ENCODE measurements at places on chromosomes 3 and 15.
A peak's percentile ranks its signal among the peaks of the same experiment; 100 is the strongest.

GRCh38 chr15:64809649-64810496, 15.6 kb downstream of the PIF1 start:
- DNase-seq = peak; percentile 77

GRCh38 chr3:126896067-126896441, 86.9 kb upstream of the PLXNA1 start:
- no peak for DNase-seq

DNA sequence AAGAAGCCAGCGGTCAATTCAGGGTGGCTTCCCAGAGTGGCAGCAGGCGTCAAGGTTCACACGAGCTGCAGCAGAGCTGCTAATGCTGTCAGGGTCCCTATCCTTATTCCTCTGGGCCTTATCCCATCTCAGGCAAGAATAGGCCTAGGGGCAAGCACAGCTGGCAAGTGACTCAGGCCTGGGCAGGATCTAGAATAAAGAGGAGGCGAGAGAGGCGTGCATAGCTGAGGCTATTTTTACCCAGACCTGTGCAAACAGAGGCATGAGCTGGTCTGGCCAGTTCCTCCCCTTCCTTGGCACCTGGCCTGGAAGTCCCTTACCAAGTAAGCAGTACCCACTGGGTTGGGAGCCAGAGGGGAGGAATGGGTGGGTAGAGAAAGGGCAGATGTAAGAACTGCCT, 12.2 kb upstream of the VIPR1 start:
- DNase-seq = no peak

DNA sequence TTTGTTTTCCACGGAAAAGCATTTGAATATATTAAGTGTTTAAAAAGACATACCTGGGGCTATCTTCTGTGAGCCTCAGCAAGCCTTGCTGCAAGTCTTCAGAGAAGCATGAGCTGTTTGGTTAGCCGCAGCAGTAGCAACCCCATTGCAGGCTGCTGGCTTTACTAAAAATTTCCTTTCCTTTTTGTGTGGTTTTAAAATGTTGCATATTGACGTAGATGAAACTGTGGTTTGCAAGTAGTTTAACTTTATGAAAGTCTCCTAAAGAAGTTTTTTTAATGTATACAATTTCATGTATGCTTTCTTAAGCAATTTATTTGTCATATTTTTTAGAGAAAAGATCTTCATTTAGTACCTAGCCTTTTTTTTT, at the start of gene GPR171:
GPR171 (minus strand) TSS at position 166 of the 370 bp plus-strand sequence. CDS start 3,830 bp downstream, outside the sequence.
- no peak for DNase-seq

DNA sequence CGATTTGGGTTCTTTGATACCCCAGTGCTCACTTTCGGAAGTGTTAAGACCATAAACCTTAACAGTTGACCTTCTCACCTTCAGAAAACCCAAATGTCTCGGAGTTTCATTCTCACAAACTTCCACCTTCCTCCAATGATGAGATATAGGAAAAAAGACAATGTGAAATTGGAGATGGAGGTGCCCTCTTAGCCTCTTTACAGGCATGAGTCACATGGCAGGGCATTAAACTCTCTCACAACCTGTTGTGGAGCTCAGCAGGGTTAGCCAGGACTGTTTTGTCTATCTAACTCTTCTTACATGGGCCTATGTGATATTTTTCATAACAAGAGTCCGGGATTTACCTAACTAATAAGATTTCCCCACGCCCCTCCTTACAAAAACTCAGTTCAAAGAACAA, 10.7 kb downstream of the AGTR1 start:
- DNase-seq = no peak

GRCh38 chr3:13501958-13502790, 22.1 kb downstream of the HDAC11 start:
- DNase-seq = no peak

- DNase-seq = no peak
These were observed 38.4 kb downstream of the HEG1 start for GRCh38 chr3:125017406-125017805.

DNA sequence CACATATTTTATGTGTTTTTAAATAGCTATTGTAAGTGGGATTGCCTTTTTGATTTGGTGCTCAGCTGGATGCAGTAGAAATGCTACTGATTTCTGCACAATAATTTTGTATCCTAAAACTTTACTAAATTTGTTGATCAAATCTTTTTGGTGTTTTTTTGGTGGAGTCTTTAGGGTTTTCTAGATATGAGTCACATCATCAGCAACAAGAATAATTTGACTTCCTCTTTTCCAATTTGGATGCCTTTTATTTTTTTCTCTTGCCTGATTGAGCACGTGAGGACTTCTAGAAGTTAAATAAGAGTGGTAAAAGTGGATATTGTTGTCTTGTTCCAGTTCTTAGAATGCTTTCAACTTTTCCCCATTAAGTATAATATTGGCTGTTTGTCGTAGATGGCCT, 51.3 kb downstream of the TLNRD1 start:
- DNase-seq = no peak

DNA sequence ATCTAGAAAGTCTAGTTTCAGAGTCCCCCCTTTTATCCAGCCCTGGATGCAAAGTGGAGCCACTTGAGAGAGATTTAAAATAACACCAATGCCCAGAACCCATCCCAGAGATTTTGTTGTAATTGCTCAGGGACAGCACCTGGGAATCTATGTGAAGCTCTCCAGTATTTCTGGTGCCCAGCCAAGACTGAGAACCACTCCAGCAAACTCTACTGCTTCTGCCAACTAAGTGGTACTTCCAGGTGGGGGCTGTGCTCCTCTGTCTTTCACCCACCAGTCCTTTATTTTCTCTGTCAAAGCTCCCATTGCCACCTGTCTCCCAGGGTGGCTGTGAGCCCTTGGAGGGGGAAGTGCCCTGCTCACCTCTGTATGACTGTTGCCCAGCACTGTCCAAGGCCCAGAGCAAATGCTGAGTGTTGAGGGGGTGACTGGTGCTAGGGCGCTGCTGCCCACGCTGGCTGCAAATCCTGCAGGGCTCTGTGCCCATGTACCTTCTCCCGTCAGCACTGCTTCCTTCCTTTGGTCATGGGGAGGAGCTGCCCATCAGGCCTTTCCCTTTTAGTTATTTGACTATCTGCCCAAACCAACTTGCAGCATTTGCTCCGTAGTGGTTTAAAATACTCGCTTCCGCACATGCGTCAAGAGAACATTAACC, 9.4 kb downstream of the CLSTN2 start:
- no peak for DNase-seq

- no peak for DNase-seq
These were observed 16.6 kb upstream of the SEMA3F start for GRCh38 chr3:50138266-50139200.

DNA sequence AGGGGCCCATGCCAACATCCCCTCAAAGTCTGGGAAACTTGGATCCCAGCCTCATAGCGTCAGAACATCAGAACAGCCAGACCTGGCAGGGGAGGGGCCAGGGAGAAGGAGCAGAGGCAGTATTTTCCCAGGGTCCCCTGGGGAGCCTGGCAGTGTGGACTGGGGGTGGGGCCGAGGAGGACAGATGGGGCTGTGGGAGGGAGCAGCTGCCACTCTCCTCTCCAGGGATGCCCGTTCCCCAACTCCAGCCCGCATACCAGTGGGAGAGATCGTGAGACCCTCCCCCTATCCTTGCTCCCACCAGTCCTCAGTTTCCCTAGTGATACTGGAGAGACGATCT, 6.5 kb upstream of the DNAJB8 start:
- DNase-seq = no peak

DNA sequence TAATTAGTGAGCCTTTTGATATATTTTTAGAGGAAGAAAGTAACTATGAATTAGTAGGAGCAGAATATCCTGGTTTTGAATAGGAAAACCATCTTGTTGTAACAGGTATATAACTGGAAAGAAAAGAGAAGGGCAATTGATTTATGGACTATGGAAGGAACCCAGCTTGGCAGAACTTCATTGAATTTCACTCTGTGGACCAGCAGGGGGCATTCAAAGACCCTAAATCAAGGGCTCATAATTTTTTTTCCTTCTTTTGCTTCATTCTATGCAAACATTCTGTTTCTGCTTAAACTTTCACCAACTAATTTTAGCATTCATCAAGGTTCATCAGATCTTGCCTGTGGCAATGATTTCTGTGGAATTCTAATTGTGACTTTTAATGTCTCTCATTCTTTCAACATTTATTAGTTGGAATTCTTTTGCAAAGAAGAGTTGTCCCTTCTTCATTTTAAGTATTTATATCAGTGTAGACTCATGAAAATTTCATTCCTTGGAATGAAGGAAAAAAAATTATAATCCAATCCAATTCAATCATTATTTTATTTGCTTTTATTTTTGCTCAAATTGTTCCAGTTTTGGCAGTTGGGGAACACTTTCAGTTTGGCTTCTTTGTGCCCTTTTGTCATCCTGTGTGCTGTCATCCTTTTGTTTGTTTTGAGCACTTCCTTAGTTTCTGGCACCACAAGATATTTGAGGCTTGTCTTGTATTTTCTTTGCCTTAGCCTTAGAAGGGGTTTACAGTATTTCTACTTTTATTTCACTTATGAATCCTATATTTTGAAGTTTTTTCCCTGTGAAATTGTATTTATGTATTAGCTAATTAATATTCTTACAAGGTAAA, 30.4 kb downstream of the NXPE3 start:
- no peak for DNase-seq

GRCh38 chr3:145094355-145094941, 1066.5 kb downstream of the PLOD2 start:
- no peak for DNase-seq

- peak; percentile 56 for DNase-seq
These were observed 4.7 kb downstream of the BHLHE40 start for GRCh38 chr3:4983739-4984510.

GRCh38 chr3:183513046-183513706, 42.3 kb downstream of the KLHL6 start:
- no peak for DNase-seq

GRCh38 chr15:52021128-52021671, 2.2 kb downstream of the MAPK6 start:
- DNase-seq = peak; percentile 46

DNA sequence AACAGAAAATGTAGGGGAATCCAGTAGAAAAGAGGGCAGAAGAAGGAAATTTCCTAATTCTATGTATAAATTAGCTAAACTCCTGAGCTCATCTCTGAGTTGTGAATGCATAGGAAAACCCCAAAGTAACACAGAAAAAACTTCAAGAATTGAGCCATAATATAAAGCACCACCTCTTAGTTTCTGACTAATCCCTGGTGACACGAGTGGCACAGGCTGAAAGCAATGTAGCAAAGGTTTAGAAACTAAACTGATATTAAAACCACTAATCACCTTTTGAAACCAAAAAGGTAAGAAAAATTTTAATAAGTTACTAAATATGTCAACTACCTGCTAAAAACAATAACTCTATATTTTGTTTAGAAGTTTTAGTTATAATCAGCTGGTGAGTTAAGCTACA, 255.6 kb upstream of the NECTIN3 start:
- DNase-seq = no peak

GRCh38 chr3:55907616-55908015, 420.5 kb upstream of the WNT5A start:
- no peak for DNase-seq
